Muscle of arm (tissue), 14 donors: ENCODE measurements at places on chromosomes 12 and 14. TPM values are rescaled to one million over a fixed set of nuclear protein-coding genes. Genes with fewer than 3 reads are reported as not detected.

GRCh38 chr12:51752234-51752889 lies 96.2 kb downstream of the FIGNL2 start:
- DNase-seq, result peak; percentile 59

DNA sequence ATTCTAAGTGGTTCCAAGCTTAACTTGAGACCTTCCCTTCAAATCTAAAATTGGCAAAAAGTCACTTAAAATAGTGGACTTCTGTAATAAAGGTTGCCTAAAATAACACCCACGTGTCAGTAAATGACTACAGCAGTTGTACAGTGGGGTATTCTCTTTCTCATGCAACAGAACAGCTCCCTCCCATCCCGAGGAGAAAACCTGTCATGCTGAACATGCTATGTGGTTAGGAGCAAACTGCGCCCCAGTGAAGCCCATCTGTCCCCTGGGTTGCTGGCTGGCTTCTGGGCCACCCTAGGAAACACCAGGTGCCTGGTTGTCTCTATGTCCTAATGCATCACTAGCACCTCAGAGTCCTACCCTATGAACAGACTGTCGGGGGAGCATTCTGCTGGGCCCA lies 2.7 kb downstream of the BTBD6 start:
- no peak for DNase-seq

- no peak for DNase-seq
These were observed 82.1 kb upstream of the SSTR1 start for GRCh38 chr14:38125481-38126037.

DNA sequence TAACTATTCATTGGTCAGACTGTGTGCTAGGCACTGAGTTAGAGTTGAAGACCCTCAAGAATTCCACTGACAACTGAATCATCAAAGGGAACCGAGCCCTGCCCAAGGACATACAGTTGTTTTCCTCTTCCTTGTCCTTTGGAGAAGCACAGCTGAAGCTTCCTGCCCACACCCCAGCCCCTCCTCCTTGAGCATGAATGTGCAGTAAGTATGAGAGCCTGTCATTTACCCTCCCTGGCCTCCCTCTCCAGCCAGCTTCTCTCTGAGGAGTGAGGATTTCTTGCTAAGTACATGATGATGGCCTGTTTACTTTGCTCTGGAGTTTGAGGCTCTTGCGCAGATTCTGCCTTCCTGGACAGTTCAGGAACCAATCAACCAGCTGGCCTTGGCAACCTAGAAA lies 235.2 kb downstream of the CACNA1C start:
- no peak for DNase-seq

GRCh38 chr12:109731231-109731731 lies 17.7 kb downstream of the FAM222A start:
- no peak for DNase-seq

GRCh38 chr12:15634010-15634683 lies 155.0 kb downstream of the EPS8 start:
- DNase-seq, result no peak

- no peak for DNase-seq
These were observed 26.2 kb downstream of the RTRAF start for GRCh38 chr14:52015411-52016030.

DNA sequence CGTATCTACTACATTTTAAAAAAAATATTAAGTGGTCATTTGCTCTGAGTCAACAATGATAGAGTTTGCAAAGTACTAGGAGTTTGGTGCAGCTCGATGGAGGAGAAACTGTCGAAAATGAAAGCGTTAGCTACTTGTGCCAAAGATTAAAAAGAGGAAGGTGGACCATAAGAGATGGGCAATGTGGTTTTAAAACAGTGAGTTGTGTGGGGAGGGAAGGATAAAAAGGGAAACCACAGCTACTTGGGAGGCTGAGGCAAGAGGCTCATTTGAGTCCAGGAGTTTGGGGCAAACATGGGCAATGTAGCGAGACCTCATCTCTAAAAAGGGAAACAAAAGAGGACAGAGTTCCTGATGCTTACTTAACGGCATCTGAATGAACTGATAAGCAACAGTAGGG lies 18.2 kb upstream of the STRAP start:
- DNase-seq, result no peak

DNA sequence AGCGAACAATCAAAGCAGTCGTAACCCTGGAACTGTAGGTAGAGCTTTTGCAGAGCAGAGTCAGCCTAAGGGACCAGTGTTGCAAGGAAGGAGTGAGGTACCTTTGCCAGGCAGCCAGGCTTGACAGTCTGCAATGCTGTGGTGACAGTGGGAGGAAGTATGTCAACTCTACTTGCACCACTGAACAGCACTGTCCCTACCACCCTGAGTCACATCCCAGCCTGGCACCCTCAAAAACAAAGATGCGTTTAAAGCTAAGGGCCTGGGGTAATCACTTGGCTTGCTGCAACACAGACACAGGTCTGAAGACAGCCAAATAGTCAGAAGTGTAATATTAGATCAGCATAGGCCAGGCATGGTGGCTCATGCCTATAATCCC lies 141.9 kb downstream of the DPF3 start:
- no peak for DNase-seq

DNA sequence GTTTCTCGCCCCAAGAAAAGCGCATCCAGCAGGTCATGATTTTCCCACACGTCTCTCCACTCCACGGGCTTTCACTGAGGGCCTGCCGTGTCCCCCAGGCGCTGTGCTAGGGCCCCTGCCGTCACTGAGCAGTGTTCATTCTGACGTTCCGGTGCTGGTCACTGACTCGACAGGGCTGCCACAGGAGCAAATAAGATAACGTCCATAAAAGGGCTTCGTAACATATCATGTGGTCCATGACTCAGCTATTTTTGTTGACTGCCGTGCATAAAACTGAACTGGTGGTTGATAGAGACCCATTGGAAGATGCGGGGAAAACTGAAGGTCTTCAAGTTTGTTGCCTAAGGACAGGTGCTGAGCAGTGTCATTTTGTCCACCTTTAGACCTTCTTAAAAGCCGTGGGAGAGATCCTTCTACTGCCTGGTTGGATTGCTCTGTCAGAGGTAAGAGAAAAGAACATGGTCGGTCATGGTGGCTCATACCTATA lies 46.3 kb downstream of the ADGRD1 start:
- no peak for DNase-seq

- no peak for DNase-seq
These were observed 769.0 kb upstream of the ALG10B start for GRCh38 chr12:37547611-37548010.

DNA sequence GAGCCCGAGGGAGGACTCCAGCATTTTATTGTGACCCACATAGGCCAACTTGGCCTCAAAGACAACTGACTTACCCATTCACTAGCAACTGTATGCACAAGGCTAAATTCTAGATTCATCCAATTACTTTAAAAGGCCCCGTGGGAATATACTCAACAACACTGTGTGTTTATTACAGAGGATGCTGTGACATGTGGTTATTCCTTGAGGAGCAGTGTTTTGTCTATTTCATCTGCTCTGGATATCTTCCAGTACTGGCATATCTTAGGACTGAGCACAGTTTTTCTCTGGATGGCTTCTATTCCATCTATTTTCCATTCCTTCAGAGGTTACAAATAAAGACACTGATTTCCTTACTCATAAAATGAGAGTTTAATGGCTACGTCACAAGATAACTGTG lies 87.2 kb upstream of the KRAS start:
- no peak for DNase-seq

DNA sequence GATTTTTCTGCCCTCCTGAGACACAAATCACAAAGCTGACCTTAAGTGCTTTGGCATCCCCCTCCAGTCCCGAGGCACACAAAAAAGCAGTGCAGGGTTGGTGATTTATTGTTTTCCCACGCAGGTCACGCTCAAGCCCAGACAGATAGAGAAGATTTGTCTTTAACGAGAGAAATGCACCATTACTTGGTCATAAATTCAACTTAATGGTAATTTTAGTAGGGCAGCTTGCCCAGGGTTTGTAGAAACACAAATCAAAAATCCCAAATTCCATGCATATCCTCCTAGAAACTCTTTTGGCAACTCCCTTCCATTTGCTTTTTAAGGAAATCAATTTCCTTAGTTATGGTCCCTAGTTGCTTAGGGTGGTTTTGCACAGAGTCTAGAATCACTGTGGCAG lies 132.6 kb downstream of the IGF1 start:
- no peak for DNase-seq

DNA sequence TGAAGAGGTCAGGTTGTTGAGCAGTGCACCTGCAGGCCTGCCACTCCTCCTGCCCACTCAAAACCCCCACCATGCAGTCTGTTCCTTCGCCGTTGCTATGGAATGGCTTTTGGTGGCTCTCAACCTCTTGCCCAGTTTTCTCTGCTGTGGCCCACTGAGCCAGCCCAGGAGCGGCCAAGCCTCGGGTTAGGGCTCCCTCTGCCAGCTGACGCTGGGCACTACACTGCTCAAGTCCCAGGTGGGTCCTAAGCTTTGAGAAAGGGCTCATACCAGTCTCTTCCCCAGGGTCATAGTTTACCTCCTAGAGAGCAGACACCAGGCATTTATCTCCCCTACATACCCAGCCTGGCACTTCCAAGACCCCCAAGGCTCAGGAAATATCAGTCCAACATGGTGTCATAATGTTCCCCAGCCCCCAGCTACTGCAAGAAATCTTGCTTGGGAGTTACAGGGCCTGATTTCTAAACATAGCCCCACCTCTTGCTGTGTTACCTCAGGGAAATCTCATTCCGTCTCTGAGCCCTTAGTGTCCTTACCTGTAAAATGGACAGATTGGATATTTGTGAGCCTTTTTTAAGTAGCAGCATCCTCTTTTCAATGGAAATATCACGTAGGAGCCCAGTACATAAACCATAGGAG lies 59.4 kb downstream of the TSPAN11 start:
- DNase-seq, result peak; percentile 45

DNA sequence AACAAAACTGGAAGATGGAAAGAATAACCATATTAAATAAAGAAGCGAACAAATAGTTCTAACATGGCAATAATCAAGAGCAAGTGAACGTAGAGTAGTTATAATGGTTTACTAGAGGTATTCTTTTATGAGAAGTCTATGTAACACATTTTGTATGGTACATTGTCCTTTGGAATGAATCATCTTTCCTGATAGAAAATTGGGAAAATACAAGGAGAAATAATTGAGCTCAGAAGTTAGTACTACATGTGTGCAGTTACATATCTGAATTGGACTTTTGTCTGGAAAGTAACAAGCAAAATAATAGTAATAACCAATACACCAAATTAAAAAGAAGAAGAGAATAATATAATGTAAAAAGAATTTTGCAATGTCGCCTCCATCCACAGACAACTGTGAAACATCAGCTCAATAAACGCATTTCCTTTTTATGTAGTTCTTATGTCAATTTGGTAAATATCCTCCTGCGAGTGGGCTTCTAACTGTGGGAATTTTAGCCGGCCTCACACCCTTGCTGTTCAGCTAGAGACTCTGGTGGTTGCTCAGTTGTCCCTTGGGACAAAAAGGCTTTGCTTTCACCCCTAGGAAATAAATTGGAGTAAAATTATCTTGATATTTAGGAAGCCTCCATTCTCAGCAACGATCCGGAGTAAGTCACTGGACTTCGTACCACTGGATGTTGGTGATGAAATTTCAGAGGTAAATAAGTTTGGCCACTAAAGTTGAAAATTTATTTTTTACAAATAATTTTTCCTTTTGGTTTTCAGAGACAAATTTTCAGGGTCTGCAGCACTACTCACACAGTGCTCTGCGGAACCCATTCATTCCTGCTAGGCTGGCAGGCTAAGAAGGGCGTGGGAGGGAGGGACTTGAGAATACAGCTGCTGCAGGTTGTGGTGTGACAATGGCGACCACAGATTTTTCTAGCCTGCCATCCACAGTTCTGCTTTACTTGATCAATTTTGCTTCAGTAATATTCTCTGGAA lies 1.1 kb upstream of the TUBA1A start:
- no peak for DNase-seq

GRCh38 chr12:16012117-16012516 lies 101.0 kb downstream of the DERA start:
- DNase-seq, result peak; percentile 85

DNA sequence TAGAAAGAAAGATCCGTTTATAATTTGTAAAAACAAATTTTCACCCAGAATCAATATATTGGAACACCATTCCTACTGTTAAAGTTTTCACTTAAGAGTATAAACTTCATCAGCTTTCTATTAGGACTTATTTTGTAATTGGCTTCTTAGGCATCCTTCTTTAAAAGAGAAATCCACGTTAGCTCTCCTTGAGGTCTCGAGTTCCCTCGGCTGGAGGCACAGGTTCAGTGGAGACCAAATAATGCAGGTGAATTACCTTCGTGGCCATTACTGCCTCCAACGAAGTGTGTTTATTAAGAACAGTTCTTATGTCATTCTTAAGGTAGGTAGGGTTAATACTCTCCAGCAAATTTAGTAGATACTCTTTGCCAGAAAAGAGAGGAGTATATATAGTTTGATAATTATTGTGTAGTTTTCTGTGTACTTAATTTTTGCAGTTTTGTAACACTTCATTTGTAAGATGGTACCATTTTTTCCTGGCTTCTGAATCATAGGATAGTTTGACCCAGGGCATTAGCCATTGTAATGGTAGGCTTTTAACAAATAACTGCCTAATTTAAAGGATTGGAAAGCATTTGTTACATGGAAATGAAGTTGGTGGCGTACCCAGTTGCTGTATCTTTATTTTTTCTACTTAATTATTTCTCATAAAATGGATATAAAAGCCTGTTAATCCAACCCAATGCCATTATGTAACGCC lies 2.2 kb downstream of the CALM1 start:
- no peak for DNase-seq

DNA sequence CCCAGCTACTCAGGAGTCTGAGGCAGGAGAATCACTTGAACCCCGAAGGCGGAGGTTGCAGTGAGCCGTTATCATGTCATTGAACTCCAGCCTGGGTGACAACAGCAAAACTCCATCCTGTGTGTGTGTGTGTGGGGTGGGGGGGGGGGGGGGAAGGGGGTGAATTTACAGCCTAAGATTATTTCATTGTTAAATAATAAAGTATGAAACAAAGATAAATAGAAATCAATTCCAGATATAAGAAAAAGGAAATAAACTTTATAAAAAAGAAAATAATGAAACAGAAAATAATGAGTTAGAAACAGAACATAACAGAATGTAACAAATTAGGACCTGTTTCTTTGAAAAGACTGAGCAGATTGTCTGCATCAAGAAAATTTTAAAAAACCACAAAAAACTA lies 83.5 kb downstream of the INSM2 start:
- no peak for DNase-seq

- peak; percentile 43 for DNase-seq
These were observed 58.0 kb downstream of the LGMN start for GRCh38 chr14:92690171-92691011.

- no peak for DNase-seq
These were observed 39.7 kb downstream of the FOS start for GRCh38 chr14:75318353-75318752.

The ING4 gene
- 59.5 TPM for polyA plus RNA-seq

The CCDC175 gene
- polyA plus RNA-seq, result not detected

The ATF7 gene
- 56.8 TPM for polyA plus RNA-seq

The ADAM21 gene
- 0.46 TPM for polyA plus RNA-seq

The ABCC9 gene
- polyA plus RNA-seq, result not detected

The PZP gene
- polyA plus RNA-seq, result 0.39 TPM

The KRT82 gene
- not detected for polyA plus RNA-seq

The SLC41A2 gene
- 4.4 TPM for polyA plus RNA-seq

The POMT2 gene
- polyA plus RNA-seq, result not detected

The PLXNC1 gene
- 19.8 TPM for polyA plus RNA-seq

The SPRYD3 gene
- polyA plus RNA-seq, result 20.7 TPM
